ENCODE measurements at places on chromosomes 2 and 18.
A peak's percentile ranks its signal among the peaks of the same experiment; 100 is the strongest.

DNA sequence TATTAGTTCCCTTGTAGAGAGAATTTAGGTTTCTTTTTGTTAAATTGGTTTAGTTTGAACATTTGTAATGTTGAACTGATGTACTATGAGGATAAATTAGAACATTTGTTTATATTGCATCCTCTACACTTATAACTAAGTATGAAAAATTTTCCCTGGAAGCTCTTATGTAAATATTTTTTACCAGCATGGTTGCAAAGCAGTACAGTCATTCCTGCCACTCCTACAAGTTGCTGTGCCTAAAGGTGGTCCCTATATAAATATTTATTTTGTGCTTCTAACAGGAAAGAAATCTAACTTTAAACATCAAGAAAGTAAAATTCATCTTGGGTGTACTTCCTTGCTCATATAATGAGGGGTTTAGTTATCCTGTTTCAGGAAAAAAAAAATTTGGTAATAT, 14.2 kb downstream of the TWSG1 start:
- DNase-seq = no peak

- DNase-seq = no peak
These were observed 6.8 kb downstream of the MAIP1 start for GRCh38 chr2:199962203-199962602.

DNA sequence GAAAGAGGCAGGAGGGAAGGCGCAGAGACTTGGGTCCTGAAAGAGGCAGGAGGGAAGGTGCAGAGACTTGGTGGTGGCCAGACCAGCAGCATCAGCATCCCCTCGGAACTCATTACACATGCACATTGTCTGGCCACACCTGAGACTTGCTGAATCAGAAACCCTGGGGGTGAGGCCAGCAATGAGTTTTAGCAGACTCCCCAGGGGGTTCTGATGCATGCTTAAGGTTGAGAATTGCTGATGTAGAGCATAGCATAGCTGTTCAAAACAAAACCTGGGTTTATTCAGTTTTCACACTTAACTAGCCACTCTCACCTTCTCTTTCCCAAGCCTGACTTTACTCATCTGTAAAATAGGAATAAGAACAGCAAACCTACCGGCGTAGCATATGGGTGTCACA, 122.9 kb downstream of the MRO start:
- no peak for DNase-seq

- DNase-seq = no peak
These were observed 72.5 kb downstream of the SH3BP4 start for GRCh38 chr2:235024191-235024860.

DNA sequence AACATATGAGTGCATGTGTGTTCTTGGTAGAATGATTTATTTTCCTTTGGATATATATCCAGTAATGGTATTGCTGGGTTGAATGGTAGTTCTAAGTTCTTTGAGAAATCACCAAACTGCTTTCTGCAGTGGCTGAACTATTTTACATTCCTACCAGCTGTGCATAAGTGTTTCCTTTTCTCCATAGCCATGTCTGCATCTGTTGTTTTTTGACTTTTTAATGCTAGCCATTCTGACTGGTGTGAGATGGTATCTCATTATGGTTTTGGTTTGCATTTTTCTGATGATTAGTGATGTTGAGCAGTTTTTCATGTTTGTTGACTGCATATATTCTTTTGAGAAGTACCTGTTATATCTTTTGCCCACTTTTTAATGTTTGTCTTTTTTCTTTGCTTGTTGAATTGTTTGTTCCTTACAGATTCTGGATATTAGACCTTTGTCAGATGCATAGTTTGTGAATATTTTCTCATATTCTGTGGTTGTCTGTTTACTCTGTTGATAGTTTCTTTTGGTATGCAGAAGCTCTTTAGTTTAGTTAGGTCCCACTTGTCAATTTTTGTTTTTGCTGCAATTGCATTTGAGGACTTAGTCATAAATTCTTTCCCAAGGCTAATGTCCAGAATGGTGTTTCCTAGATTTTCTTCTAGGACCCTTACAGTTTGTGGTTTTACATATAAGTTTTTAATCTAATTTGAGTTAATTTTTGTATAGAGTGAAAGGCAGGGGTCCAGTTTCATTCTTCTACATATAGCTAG, 17.6 kb upstream of the KCNE4 start:
- DNase-seq = no peak

- no peak for DNase-seq
These were observed 144.1 kb downstream of the FHOD3 start for GRCh38 chr18:36441426-36442240.

DNA sequence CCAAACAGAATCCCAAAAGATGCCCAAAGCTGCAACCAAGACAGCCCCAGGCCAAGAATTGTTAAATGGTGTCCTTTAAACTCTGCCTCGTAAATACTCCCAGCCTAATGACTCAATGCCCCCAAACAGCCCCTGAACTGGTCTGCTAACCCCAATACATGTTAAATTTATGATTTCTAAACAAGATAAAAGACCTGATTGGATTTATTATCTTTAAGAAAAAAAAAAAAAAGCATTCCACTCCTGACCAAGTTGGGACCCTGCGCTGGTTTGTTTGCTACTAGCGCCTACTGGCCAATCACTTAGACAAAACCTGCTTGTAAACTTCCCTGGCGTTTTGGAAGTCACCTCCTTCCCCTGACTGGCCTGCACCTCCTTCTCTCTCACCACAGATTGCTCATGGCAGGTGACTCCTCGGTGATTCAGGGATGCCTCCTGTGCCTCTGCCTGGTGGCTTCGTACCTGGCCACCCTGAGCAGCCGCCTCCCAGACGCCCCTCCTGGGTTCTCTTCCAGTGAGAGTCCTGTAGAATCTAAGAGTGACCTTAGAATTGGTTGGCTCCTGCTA, 121.3 kb downstream of the BCL11A start:
- no peak for DNase-seq

DNA sequence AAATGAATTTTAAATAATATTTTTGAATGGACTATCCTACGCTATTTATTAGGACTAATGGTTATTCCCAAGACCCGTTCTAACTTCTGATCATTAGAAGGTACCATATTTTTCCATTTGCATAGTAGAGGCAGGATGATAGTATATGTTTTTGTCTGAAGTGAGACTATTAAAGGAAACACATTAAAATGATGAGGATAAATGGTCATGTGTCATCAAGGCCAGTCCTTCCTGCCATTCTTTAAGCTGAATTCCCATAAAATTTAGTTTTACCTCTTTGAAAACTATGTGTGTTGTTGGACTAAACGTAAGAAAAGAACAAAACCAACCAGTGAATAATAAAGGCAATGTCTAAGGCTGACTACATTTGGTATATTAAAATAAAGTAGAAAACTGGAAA, 121.8 kb downstream of the SLC8A1 start:
- DNase-seq = no peak

DNA sequence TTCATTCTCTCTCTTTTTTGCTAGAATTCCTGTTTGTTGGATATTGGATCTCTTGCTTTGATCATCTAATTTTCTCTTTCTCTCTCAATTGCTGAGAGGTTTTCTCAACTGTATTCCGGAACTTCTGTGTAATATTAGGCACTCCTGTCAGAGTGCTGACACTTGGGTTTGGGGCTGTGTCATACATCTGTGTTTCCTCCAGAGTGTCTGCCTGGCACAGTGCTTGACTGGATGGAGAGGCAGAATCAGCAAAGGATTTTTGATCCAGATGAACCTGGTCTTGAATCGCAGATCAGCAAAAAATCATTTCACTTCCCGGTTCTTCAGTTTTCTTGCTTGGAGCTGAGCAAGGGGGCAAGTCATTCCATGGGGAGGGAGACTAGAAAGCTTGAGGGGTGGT, 87.7 kb upstream of the CXCR4 start:
- DNase-seq = no peak

DNA sequence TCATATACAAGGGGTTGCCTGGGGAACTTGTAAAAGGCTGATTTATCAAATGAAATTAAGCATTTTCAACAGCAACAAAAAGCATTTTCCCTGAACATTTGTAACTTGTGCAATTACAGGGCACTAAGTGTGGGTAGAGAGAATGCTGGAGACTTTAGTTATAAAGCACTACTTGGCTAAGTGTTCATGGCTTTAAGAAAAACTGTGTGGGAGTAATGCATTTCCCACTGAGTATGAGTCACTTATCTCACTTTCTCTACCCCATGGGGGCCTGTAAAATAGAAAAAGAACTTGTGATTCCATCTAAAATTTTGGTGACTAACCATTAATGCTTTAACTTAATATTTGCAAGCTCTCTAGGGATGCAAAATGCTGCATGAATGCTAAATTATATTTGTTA, 193.4 kb downstream of the CCDC102B start:
- DNase-seq = no peak

DNA sequence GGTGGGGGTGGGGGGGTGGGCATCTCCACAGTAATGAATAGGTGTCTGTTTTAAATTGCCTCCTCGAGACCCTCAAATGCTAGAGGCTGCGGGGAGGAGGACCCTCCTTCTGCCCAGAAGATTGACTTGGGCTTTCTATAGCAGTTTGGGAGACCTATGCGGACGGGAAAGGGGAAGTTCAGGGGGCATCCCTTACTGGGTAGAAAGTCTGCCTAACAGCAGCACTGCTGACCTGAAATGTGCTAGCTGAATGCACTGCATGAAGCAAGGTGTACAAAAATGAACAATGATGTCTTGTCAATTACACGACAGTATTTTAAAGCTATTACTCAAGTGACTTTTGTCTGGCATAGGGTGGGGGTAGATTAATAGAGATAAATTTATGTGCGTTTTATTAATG, 2.5 kb downstream of the DCC start:
- no peak for DNase-seq

DNA sequence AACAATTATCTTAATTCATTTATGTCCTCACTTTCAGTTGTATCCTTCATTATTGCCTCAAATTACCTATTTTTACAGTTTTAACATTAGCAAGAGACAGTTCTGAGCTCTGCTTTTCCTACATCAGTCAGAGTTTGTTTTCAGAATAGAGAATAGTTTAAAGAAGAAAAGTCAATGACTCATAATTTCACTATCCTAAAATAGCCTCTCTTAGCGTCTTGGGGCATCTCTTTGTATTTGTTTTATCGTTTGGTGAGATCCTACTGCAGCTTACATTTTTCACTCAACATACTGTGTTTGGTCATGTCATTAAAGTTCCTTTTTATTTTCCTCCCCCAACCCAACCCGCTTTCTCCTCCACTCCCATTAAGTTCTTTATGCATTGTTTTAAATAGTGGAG, 3.8 kb downstream of the SEC11C start:
- DNase-seq = no peak

- no peak for DNase-seq
These were observed 59.6 kb downstream of the CABYR start for GRCh38 chr18:24198461-24198860.

GRCh38 chr2:104781151-104781550, 72.8 kb upstream of the POU3F3 start:
- no peak for DNase-seq

DNA sequence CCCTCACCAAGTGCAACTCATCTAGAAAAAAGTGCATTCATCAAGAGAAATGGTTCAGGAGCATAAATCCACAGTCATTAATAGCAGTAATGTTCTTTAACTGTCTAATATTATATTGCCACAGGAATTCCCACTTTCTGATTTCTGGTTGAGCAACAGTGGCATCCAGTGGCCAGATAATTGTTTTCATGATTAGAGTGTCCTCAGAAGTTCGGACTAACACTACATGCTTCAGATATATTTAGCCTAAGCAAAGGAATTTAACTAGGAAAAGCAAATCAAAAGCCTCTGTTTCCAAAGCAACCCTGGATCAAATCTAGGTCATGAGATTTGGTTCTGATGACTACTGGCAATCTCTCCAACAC, 9.8 kb upstream of the ERBB4 start:
- DNase-seq = no peak

DNA sequence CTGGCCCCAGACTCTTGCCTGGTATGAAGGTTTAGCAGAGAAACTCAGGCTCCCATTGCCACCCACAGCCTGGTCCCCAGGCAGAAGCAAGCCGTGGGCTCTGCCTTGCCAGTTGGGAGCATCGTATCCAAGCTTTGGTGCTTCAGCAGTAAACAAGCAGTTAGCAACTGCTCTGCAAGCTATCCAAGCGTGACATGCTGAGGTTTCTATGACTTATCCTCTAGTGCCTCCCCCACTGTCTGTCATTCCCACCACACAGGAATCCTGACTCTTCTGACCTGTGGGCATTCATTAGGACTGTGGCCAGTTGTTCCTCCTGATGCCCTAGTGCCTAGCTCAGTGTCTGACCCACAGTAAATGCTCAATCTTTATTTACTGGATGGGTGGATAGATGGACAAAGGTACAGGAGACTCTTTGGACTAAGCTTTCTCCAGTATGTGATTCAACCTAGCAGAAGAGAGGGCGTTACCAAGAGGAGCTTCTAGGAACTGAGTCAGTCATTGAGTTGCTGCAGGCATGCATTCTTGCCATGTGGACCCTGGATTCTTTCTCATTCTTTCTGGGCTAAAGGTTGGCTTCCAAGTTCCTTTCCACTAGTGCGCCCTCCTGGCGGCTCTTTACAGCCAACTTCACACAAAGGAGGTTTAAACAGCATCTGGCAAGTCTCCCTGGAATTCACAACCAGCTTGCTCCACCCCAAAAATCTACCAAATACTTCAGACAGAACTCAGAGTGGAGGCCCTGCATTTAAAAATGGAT, 40.6 kb upstream of the MRPL19 start:
- no peak for DNase-seq

- DNase-seq = peak; percentile 9
These were observed 11.5 kb downstream of the SPRED2 start for GRCh38 chr2:65420712-65421431.

- no peak for DNase-seq
These were observed 601.1 kb upstream of the NRXN1 start for GRCh38 chr2:51633073-51633472.

DNA sequence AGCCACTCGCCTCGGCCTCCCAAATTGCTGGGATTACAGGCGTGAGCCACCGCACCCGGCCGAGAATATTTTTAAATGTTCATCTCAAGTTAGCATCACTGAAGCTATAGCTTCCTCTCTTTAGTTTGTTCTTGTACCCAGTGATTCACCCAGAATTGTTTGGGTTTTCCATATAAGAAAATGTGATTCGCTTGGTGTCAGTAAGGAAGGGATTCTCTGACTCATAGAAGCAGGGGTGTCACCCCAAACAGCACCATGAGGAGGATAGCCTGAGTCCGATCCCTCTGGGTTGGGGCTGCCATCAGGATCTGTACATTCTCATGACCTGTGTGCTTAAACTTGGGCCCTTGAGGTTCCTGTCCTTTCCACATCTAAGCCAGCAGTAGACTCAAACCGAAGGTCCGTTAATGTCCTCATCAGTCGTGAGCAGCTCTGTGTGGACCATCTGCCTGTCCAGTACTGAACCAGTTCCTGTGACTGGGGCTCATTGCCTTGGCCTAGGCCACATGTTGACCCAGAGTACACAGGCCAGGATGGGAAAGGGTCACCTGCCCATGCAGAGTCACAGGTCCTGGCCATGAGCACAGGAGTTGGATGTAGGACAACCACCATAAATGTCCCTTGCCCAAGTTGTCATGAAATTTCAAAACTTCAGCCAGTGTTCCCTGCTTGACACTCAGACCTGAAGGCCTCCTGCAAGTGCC, 311.9 kb downstream of the GBX2 start:
- DNase-seq = no peak

Data from CMK (cell line).